ENCODE measurements at places on chromosomes 1 and 21.

GRCh38 chr21:22743085-22743484, 1744.9 kb downstream of the NCAM2 start:
- DNase-seq: no peak

DNA sequence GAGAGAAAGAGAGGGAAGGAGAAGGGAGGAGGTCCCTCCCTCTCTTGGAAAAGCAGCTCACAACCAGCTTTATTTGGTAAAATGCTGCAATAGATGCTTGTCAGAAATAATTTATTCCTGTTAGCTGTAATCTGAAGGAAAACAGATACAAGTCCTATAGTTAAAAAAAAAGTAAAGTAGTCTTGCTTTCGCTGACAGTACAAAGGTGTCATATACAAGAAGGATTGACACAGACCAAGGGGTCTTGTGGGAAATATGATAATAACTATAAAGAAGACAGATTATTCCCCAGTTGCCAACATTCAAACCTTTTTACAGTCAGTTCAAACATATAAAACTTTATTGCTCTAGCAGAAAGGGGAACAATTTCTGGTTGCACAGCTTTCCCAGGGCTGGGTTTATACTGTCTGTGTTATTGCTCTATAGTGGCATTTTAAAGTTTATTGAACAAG, 145.0 kb downstream of the PBX1 start:
- no peak for DNase-seq

DNA sequence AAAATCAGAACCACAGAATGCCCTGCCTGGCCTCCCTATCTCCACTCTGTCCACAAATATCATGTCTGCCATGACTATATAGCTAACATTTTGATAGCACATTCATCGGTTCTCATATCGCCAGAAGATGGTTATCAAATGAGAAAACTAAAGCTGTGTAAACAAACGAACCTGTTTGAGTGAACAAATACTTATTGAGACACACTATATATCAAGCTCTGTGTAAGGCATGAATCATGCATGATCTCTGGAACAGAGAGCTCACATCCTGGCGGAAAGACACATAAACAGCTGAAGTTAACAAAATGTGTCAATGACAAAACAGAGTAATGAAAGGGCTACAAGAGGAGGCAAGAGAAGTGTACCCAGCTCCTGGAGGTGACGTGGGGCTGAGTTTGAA, 13.1 kb downstream of the KCND3 start:
- DNase-seq: no peak

- peak; percentile 41 for DNase-seq
Observed at GRCh38 chr21:41419921-41420862, 5.8 kb upstream of the MX1 start.

GRCh38 chr1:27394282-27394658, 1.8 kb downstream of the GPR3 start:
- no peak for DNase-seq

All from activated CD8-positive, alpha-beta memory T cell treated with anti-CD3 and anti-CD28 coated beads for 4 hours (primary cell).